Anterior cingulate cortex (tissue), 58 donors: ENCODE measurements at places on chromosomes 1 and 21.

DNA sequence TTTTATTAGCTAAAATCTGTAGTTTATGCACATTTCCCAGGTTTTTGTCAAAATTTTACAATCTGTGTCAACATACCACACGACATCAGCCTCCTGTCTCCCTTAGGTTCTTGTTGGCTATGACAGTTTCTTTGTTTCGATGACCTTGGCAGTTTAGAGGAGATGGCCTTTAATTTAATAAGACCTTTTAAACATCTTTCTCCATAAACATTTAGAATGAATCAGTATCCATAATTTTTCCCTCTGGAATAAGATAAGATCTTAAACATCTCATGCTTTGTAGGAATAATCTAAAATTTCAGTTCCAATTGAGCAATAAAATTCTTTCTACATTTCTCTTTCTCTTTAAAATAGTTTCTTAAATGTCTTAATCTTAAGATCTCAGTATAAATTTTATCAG, 28.7 kb upstream of the DYRK1A start:
- no peak for DNase-seq

GRCh38 chr1:162297208-162297607, 79.4 kb downstream of the SPATA46 start:
- DNase-seq: no peak

DNA sequence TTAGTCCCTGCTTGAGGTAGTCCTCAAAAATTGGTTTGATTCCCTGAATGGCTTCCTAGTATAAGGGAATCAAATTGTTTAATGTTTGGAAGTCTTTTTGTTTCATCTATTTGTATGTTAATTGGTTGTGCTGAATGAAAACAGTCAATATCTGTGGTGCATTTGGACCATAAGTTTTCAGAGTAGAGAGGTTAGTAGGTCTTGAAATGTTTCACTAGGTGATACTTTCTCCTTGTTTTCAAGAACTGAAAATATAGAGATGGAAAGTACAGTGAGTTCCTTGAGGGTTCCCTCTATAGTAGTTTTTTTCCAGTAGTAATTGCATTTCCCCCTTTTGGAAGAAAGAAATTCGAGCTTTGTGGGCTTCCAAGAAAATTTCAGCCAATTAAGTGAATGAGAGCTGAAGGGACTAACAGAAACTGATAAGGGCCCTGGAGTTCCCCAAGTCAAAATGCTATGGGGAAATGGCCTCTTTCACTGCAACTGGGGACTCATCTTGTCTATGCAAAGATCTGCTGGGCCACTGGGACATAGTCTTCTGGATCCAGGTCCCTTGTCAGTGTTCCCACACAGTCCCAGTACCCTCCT, 18.6 kb upstream of the CEP350 start:
- DNase-seq: no peak

DNA sequence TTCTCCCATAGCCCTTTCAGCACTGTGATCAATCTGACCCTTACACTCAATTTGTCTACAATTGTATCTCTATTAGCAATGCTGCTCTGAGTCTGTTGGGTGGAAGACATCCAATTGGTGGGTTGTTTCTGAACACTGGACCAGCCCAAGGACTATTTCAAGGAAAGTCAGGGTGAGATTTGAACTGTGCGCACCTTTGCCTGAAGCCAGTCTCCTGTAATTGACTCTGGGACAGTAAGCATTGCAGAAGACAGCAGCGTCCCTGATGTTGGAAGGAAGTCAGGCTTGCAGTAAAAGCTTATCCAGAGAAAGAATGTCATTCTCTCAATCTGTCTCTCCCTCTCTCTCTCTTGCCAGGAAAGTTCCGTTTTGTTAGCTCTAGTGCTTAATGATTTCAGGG, 233.9 kb downstream of the KIF26B start:
- no peak for DNase-seq

- DNase-seq: peak; percentile 44
These were observed 21.8 kb downstream of the MIS18A start for GRCh38 chr21:32256873-32257620.

DNA sequence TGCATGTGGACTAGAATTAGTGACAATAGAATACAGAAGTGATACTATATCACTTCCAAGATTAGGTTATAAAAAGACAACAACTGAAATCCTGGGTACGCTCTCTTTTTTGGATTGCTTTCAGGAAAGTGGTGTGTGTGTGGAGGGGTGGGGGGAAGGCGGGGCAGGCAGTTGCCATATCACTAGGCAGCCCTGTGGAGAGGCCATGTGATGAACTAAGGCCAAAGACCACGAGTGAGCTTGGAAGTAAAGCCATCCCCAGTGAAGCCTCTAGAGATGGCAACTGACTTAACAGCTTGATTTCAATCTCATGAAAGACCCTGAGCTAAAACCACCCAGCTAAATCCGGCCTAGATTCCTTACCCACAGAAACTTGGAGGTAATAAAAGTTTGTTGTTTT, 6.2 kb upstream of the ASPM start:
- no peak for DNase-seq

DNA sequence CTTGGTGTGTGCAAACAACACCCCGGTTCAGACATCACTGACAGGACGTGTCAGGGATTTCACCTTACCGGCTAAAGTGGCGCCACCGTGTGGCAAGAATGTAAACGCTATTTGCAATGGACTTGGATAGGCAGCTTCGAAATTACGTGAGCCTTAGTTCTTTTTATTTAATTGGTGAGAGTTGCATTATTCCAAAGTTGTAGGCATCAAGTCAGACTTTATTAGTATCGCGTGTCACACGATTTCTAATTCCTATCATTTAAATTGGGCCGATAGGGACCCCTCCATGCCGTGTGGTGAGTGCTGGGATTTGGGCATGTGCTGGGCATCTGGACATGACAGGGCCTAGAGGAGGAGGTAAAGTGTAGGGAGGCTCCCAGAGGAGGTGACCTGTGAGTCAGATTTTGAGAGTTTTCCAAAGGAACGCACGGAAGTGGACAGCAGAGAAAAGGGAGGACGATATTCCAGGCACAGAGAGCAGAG, 14.5 kb upstream of the CPT2 start:
- peak; percentile 38 for DNase-seq

GRCh38 chr1:75787524-75787923, 1.5 kb downstream of the RABGGTB start:
- no peak for DNase-seq

DNA sequence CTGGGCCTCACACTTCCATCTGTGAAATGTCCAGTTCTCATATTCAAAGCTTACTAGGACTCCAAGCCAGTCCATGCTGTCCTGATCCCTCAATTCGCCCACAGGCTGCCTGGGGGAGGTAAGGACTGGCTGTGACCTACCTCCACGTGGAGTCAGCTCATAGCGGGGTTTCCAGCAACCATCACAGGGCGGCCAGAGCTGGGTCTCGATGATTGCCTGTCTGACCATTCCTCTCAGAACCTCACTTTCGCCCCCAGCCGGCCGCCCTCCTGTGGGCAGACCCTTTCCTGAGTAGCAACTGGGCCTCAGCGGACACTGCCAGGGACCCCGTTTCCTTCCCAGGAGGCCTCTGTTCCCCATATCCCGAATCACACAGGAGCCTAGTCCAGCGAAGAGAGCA, 3.4 kb upstream of the RUNX3 start:
- no peak for DNase-seq

DNA sequence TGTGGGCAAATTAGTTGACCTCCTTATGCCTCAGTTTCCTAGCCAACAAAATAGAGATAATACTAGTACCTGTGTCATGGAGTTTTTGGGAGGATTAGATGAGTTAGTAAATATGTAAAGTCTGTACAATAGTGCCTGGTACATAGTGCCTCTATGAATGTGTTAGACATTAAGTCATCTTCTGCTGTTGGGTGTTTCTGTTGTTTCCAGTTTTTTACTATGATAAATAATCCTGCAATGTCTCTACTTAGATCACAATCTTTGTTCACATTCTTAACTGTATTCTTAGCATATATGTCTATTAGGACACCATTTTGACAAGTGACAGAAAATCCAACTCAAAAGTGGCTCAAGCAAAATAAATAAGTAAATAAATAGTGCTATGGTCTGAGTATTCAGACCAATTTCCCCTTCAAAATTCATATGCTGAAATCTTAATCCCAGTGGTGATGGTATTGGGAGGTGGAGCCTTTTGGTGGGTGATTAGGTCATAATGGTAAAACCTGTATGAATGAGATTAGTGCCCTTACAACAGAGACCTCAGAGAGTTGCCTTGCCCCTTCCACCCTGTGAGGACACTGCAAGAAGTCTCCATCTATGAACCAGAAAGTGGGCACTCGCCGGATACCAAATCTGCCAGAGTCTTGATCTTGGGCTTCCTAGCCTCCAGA, 84.3 kb downstream of the DIRAS3 start:
- DNase-seq: no peak

GRCh38 chr1:175735144-175735543, 8.3 kb downstream of the TNR start:
- no peak for DNase-seq

DNA sequence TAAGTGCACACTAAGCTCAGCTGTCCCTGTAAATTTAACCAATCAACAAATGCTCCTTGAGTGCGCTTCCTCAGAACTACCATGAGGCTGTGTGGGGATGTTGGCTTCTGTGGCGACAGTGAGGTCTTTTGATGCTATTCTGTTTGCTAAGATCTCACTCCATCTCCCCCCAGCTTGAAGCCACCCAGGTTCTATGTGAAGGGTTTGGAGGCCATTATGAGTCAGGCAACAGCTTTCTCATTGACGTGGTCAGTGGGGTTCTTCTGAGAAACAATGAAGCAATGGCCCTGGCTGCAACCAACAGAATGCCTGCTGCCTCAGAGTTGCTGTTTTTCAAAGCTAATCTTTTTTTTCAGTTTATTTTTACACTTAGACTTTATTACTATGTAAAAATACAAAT, 205.5 kb downstream of the PTBP2 start:
- no peak for DNase-seq

DNA sequence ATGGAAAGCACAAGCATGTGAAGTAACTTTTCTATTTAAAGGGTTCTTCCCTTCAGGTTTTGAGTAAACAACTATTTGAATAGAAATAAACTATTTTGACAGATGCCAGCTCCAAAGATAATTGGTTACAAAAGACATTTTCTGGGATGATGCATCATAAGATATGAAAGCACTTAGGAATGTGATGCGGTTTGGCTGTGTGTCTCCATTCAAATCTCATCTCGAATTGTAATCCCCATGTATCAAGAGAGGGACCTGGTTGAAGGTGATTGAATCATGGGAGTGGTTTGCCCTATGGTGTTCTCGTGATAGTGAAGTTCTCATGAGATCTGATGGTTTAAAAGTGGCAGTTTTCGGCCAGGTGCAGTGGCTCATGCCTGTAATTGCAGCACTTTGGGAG, 6.4 kb downstream of the DISP1 start:
- no peak for DNase-seq

DNA sequence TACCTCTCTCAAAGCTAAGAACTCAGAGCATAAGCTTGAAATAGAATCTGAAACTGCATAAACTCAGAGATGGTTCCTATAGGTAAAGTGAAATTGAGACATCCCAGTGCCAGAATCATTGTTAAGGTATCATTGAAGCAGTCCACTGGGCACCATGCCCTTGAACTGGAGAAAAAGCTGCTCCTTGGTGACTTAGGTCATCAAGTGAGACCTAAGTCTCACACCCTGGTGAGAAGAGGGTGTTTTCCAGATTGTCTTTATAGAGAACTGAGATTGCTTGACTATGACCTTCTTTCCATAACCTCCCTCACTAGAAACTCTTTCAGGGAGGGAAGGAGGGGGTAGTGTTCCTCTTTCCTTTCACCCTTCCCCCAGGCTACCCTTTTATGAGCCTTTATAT, 9.4 kb upstream of the ATP6V1G3 start:
- no peak for DNase-seq

- no peak for DNase-seq
These were observed 402.6 kb downstream of the SIPA1L2 start for GRCh38 chr1:232227306-232227705.

- no peak for DNase-seq
These were observed 889.7 kb downstream of the ADGRL2 start for GRCh38 chr1:82690411-82690810.

DNA sequence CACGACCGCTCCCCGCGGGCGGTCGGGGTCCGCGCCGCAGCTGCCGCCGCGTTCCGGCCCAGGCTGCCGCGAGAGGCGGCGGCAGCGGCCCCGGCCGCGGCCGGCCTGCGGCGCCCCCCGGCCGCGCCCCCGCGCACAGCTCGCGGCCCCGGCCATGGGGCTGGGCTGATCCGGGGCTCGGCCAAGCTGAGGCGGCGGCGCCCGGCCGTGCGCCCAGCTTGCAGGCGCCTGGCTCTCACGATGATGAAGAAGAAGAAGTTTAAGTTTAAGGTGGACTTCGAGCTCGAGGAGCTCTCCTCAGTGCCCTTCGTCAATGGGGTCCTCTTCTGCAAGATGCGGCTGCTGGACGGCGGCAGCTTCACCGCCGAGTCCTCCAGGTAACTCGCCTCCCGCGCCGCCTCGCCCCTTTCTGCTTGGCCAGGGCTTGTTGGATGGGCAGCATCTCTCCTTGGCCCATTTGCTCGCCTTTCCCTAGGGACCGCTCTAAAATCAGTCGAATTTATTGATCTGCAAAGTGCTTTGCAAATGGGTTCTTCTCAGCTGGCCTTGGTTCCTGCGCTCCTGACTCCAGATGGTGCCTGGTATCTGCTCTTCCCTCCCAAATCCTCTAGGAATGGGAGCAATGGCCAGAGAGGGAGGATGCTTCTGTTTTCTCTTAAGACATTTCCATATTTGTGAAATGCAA, 431 bp downstream of the EEIG2 start:
- DNase-seq: no peak

GRCh38 chr1:91499346-91499745, 1.3 kb upstream of the CDC7 start:
- DNase-seq: no peak

- no peak for DNase-seq
These were observed 394.3 kb upstream of the ADGRL2 start for GRCh38 chr1:81406292-81406999.

DNA sequence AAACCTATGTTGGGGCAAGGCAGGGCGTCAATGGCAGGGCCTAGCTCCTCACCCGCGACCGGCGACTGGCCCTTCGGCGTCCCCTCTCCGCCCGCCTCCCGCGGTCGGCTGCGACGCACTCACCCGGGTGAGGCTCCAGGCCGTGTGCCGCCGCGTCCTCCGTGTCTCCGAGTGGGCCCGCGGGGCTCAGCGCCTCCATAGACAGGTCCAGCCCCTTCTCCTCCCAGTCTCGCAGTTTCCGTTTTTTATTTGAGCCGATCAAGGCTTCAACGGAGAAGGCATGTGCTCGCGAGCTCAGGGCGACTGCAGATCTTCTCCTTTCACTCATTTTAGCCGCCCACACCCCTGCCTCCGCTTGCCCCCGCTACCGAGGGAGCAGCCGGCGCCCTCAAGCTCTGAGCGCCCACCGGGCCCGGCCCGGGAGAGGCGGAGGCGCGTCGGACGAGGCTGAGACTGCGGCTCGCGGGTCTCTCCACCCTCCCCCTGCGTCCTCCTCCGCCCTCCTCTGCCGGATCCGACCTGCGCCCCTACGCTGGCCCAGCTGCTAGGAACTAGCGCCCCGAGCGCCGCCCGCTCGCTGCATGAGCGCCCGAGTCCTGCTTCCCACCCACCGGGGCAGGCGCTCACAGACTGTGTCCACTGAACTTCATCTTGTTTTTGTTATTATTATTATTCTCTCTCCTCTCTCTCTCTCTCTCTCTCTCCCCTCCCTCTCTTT, 516 bp downstream of the TBX15 start:
- DNase-seq: no peak
